Activated T-cell treated with anti-CD3 and anti-CD28 coated beads, Interleukin-2, amount 50 U/mL, for 72 hours (primary cell): ENCODE measurements at places on chromosomes 2 and 18.

GRCh38 chr2:24163186-24163585 lies 11.7 kb upstream of the FAM228A start:
- H3K27me3 ChIP-seq: no peaks in the 10 kb centered on the region
- no peak for DNase-seq
- no peaks in the 10 kb centered on the region for H3K36me3 ChIP-seq
- no peak overlapping the region for H3K4me3 ChIP-seq

DNA sequence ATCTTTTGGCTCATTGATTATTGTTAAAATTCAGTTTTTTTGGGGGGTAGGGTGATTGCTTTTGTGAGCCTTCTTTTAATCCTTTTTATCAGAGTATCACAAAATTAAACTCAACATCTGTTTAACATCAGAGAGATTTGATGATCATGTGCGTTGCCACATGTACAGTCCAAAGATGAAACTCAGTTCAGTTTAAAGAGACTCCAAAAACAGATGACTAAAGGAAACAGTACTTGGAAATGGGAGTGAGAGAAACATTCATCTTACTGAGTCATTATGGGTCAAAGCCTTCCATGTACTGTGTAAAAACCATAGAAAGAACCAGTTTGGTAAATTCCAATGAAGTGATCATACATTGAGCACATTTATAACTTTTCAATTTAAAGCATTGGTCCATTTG lies 53.0 kb downstream of the LYPD6 start:
- no peak overlapping the region for H3K4me3 ChIP-seq
- no peak for DNase-seq
- no peaks in the 10 kb centered on the region for H3K36me3 ChIP-seq
- H3K4me1 ChIP-seq: no peaks in the 10 kb centered on the region

DNA sequence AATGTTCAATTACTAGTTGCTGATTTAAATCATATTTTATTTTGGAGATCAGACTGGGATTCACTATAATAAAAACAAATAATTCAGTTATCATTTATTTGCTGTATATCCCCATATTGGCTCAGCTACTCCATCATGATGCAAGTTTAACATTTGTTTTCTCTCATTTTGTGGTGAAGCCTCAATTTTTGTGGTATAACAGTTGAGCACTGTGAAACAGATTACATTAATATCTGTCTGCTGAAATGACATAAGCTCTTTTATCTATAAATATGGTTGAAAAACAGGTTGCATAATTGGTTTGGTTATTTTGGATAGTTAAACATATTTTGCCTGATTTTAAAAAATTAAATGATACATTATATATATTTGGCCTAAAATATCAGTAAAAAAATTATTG lies 67.7 kb downstream of the DPP4 start:
- H3K4me3 ChIP-seq: no peak overlapping the region
- H3K4me1 ChIP-seq: peaks cover 39% of the 10 kb centered on the region
- no peaks in the 10 kb centered on the region for H3K27me3 ChIP-seq
- H3K27ac ChIP-seq: no peak overlapping the region
- peaks cover 4% of the 10 kb centered on the region for H3K36me3 ChIP-seq

DNA sequence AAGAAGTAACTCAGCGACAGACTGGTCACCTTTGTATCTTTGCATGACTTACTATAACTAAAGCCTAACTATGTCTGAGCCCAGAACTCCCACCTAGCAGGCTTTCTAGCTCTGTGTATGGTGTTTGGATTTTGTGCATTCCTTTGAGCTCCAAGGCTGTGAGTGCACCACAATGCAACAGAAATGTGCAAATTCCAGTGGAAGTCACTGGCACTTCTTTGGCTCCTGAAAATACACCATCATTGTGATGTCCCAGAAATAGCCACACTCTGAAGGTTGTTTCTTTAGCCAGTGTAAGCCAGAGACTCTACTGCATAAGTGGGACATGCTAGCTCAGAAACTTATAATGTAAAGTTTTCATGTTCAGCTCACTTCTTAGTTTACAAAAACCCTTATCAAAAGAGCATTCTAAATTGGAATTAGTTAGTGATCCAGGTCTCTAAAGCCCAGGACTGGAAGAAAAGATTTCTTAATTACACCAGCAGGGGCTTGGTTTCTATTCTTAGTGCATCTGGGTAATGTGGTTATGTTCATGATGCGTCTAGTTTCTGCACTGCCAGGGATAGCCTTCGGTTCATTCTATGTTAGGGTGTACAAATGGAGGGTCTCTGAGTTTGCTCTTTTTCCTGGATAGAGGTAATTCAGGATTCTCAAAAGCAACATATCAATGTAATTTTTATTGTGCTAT lies 1239.5 kb upstream of the ZEB2 start:
- no peak for DNase-seq
- H3K4me1 ChIP-seq: no peaks in the 10 kb centered on the region

GRCh38 chr2:191041418-191042161 lies 27.6 kb upstream of the STAT1 start:
- peak overlapping the region; percentile 11 for H3K27ac ChIP-seq
- no peaks in the 10 kb centered on the region for H3K27me3 ChIP-seq
- peaks cover 39% of the 10 kb centered on the region for H3K4me1 ChIP-seq
- peaks cover 17% of the 10 kb centered on the region for H3K36me3 ChIP-seq
- no peak for DNase-seq
- H3K4me3 ChIP-seq: no peak overlapping the region

GRCh38 chr2:101658387-101658786 lies 39.1 kb upstream of the MAP4K4 start:
- H3K4me1 ChIP-seq: no peaks in the 10 kb centered on the region
- H3K36me3 ChIP-seq: no peaks in the 10 kb centered on the region
- no peak overlapping the region for H3K4me3 ChIP-seq
- no peaks in the 10 kb centered on the region for H3K27me3 ChIP-seq
- H3K27ac ChIP-seq: no peak overlapping the region

GRCh38 chr2:162215162-162215561 lies 28.1 kb downstream of the FAP start:
- no peak overlapping the region for H3K4me3 ChIP-seq
- no peaks in the 10 kb centered on the region for H3K4me1 ChIP-seq
- H3K27me3 ChIP-seq: peaks cover 11% of the 10 kb centered on the region
- H3K36me3 ChIP-seq: no peaks in the 10 kb centered on the region
- no peak for DNase-seq
- H3K27ac ChIP-seq: no peak overlapping the region

GRCh38 chr18:22432657-22433137 lies 15.0 kb upstream of the CTAGE1 start:
- no peaks in the 10 kb centered on the region for H3K4me1 ChIP-seq
- H3K27me3 ChIP-seq: no peaks in the 10 kb centered on the region
- H3K27ac ChIP-seq: no peak overlapping the region
- H3K4me3 ChIP-seq: no peak overlapping the region
- no peaks in the 10 kb centered on the region for H3K36me3 ChIP-seq
- no peak for DNase-seq

- no peaks in the 10 kb centered on the region for H3K36me3 ChIP-seq
- peaks cover 30% of the 10 kb centered on the region for H3K4me1 ChIP-seq
- DNase-seq: no peak
- H3K4me3 ChIP-seq: no peak overlapping the region
- H3K27ac ChIP-seq: no peak overlapping the region
Observed at GRCh38 chr2:68662466-68662865, 19.1 kb downstream of the PROKR1 start.

DNA sequence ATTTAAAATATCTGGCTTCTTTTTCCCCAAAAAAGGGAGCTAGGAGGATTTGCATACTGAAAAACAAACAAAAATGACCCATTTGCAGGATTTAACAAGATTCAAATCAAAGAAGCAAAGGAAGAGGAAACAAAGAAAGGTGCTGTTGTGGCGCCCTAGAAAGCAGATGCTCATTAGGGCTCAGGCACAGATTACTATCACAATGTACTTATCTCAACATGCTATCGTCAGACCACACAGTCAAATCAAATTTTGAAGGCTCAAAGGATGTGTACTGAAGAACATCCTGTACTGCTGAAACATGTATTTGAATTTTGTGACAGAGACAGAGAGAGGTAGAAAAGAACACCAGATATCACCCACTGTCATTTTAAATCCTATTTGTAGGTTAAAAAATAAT lies 10.9 kb downstream of the RBMS1 start:
- no peak for DNase-seq
- no peaks in the 10 kb centered on the region for H3K27me3 ChIP-seq
- peak overlapping the region; percentile 70 for H3K4me3 ChIP-seq
- peaks cover 89% of the 10 kb centered on the region for H3K4me1 ChIP-seq
- no peaks in the 10 kb centered on the region for H3K36me3 ChIP-seq

- H3K4me1 ChIP-seq: peaks cover 23% of the 10 kb centered on the region
- H3K36me3 ChIP-seq: no peaks in the 10 kb centered on the region
- H3K27me3 ChIP-seq: no peaks in the 10 kb centered on the region
- no peak overlapping the region for H3K4me3 ChIP-seq
- no peak for DNase-seq
Observed at GRCh38 chr2:119713819-119714490, 35.0 kb downstream of the TMEM177 start.

DNA sequence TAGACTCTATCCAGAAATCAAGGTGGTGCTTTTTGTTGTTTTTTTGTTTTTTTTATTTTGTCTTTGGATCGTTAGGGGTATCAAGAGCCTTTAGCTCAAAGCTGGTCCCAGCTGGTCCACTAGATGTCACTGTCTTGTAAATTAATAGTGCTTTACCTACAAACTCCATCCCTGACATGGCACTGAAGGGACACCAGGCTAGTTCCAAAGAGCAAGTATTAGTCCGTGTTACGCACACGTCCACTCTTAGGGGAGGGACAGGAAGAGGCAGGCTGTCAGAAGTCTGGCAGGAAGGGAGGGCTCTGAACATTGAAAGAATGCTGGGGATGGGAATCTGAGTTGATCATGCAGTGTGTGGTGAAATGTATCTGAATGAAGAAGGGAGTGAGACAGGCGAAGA lies 85.9 kb upstream of the CCBE1 start:
- H3K4me1 ChIP-seq: no peaks in the 10 kb centered on the region
- no peaks in the 10 kb centered on the region for H3K36me3 ChIP-seq
- DNase-seq: peak; percentile 10
- no peak overlapping the region for H3K27ac ChIP-seq
- no peak overlapping the region for H3K4me3 ChIP-seq
- H3K27me3 ChIP-seq: peaks cover 11% of the 10 kb centered on the region

GRCh38 chr18:44060197-44060596 lies 620.5 kb upstream of the SETBP1 start:
- H3K36me3 ChIP-seq: no peaks in the 10 kb centered on the region
- no peaks in the 10 kb centered on the region for H3K4me1 ChIP-seq
- DNase-seq: no peak
- no peak overlapping the region for H3K4me3 ChIP-seq
- no peak overlapping the region for H3K27ac ChIP-seq

DNA sequence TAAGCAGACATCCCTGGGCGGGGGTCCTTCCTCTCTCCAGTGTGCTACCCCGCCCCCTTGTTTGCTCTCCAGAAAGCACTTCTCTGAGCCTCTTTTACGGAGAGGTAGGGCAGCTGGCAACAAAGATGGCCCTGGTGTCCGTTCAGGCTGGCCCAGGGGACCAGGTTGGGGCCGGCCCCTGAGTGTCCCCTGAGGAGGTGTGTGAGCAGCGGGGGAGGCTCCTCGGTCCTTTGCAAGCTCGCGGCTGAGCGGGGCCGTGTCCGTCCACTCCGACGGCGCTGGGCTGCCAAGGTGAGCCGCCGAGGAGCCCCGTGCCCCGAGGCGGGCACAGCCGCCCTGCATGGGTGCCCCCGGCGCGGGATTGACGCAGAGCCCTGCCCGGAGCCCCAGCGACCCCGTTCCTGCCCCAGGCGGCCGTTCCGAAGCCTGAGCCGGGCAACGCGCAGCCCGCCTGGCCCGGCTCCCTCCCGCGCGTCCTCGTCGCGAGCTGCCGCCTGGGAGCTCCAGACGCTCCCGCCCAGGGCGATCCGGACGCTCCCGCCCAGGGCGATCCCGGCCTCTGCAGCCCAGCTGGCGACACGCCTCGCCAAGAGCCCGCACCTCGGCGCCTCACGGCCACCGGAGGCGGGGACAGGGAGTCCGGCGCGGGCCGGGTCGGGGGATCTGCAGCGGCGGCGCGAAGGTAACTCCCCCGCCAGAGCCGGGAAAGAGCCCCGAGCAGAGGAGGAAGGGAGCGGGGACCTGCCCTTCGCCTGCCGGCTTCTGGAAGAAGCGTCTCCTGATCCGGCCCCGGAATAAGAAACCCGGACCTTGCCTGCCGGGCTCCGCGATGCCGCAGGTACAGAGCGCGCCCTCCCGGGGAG lies at the start of gene PROKR1:
Gene PROKR1, plus strand, starts transcription at position 569 of the 863 bp plus-strand sequence. CDS start 2,243 bp downstream, outside the sequence.
- peak within 1 kb of the TSS; percentile 71 for H3K4me3 ChIP-seq
- peaks cover 29% of the 10 kb centered on the region for H3K4me1 ChIP-seq
- peaks cover 8% of the 10 kb centered on the region for H3K36me3 ChIP-seq
- peaks cover 87% of the 10 kb centered on the region for H3K27me3 ChIP-seq
